C1 segment of cervical spinal cord (tissue), 14 donors: ENCODE measurements at places on chromosomes 3 and 15.

- no peak for DNase-seq
Observed at GRCh38 chr3:99751649-99752048, 66.0 kb upstream of the CMSS1 start.

DNA sequence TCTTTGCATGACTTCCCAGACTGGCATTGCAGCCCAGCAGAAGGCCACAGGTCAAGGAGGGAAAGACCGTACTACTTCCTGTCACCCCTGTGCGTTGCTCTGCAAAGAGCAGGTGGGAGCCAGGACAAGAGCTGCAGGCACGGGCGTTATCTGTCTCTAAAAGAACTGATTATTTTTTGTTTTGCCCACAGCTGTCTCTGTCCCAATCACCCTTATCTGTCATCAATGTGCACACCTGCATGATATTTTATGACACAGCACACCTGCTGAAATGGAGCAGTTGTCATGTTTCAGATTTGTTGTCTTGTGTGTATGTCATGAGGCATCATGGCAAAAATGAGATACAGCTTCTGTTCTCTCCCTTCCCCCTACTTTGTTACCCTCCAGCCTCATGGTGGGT lies 58.8 kb downstream of the SLCO3A1 start:
- no peak for DNase-seq

GRCh38 chr15:36885771-36886170 lies 214.6 kb downstream of the MEIS2 start:
- DNase-seq: no peak

- DNase-seq: no peak
Observed at GRCh38 chr15:80177156-80177555, 24.4 kb downstream of the FAH start.

DNA sequence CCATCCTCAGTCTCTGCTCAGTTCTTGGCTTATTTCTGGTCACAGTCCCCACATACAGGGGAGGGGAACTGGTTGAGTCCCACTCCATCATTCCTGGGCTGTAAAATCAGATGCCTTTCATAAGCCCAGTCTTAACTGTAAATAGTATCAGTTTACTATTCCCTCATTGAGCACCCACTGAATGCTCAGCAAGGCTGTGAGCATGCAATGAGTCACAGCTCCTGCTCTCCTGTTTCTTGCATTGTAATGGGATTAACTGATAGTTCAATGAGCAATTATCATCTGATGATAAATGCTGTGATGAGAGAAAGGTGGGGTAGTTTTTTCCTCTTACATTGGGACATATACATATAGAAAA lies 113.6 kb upstream of the TPM1 start:
- DNase-seq: no peak

GRCh38 chr3:12979151-12979946 lies 93.9 kb downstream of the IQSEC1 start:
- no peak for DNase-seq

DNA sequence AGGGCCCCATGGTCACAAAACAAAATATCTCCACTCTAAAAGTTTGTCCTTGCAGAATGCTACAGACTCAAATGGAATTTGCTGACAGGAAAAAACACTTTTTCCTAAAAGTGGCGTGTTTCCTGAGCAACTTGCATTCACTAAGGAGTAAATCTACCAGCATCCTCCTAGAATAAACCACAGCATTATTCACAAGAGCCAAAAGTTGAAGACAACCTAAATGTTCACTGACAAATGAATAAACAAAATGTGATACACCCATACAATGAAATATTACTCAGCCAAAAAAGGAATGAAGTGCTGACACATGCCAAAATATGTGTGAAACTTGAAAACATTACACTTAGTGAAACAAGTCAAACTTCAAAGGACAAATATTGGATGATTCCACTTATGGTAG lies 28.9 kb downstream of the ITGB5 start:
- DNase-seq: no peak
